ENCODE measurements at places on chromosomes 7 and 10.

GRCh38 chr7:47937711-47938573, 10.3 kb downstream of the PKD1L1 start:
- no peak for DNase-seq

DNA sequence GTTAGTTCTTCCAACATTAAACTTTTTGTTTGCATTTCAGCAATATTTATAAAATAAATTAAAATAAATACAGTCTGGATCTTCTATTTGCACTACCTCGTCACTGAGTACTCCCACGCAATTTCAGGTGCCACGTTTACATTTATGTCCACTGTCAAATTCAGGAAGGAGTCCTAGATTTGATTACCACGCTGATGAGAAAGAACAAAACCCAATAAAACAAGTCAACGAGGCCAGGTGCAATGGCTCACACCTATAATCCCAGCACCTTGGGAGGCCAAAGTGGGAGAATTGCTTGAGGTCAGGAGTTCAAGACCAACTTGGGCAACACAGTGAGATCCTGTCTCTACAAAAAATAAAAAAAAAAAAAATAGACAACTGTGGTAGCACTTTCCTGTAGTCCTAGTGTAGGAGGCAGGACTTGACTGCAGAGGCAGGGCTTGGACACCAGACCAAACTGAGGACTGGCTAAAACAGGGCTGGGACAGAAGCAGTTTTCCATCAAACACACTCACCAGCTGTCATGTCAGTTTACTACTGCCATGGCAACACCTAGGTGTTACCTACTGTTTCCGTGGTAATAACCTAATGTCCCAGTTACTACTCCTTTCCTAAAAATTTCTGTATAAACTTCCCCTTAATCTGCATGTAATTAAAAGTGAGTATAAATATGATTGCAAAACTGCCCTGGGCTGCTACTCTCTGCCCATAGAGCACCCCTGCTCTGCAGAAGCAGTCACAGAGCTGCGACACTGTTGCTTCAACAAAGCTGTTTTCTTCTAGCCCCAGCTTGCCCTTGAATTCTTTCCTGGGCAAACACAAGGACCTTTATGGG, 341.7 kb downstream of the PARD3 start:
- DNase-seq: no peak

- DNase-seq: no peak
These were observed 1189.6 kb downstream of the SORCS1 start for GRCh38 chr10:105974803-105975456.

DNA sequence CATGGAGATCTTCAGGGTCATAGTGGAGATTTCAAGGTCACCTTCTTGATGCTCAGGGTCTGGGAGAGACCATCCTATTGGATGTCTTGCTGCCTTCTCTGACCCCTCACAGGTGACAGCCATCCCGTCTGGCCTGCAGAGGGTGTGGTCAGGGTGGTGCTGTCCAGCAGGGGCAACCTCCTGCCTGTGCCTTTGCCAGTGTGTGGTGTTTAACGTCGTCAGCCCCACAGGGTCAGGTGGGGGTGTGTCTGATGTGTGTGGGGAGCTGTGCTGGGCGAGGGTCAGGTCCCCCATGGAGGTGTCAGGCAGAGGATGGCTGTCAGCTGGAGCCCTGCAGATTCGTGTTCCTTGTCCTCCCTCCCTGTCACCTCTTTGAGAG, 16.5 kb downstream of the ADCY1 start:
- no peak for DNase-seq

GRCh38 chr10:132961787-132962622, 19.6 kb upstream of the CFAP46 start:
- DNase-seq: peak; percentile 65

GRCh38 chr10:14312014-14312413, 18.7 kb downstream of the FRMD4A start:
- no peak for DNase-seq

DNA sequence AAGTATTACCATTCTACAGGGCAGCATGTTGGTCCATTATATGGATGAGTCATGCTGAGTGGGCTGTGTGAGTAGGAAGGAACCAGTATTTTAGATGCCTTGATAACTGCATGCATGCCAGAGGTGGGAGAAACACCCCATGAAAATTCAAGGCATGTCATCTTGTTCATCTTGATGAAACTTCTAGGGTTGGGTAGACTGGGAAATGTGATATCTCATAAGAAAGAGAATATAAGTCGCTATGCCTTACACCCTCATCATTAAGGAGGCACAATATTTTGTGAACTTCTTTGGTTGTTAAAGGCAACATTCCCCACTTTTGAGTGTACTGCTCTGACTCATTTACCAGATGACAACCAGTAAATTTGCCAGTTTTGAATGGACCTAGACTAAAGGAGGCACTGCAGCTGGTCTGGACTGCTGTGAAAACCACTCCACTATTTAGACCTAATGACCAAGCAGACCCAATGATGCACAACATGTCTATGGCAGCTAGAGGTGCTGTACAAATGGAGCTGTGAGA, 48.0 kb downstream of the ZNF365 start:
- DNase-seq: no peak

Data from CD14-positive monocyte (primary cell).